Tongue (tissue), 3 donors: ENCODE measurements at places on chromosomes 2 and 18. TPM values are rescaled to one million over a fixed set of nuclear protein-coding genes. Genes with fewer than 3 reads are reported as not detected.

ORC4 gene
- total RNA-seq: 91.0 TPM

POMC gene
- 7.7 TPM for total RNA-seq

PHOSPHO2 gene
- total RNA-seq: 5.0 TPM

NT5C1B gene
- total RNA-seq: not detected

KIF5C gene
- total RNA-seq: 2.3 TPM

SRD5A2 gene
- total RNA-seq: 0.10 TPM

XDH gene
- total RNA-seq: 0.21 TPM

IL36B gene
- total RNA-seq: not detected

MFSD2B gene
- 0.10 TPM for total RNA-seq
